ENCODE measurements at places on chromosomes 4 and X.
A peak's percentile ranks its signal among the peaks of the same experiment; 100 is the strongest.

GRCh38 chrX:155544881-155545280, 67.9 kb downstream of the TMLHE start:
- DNase-seq = no peak

DNA sequence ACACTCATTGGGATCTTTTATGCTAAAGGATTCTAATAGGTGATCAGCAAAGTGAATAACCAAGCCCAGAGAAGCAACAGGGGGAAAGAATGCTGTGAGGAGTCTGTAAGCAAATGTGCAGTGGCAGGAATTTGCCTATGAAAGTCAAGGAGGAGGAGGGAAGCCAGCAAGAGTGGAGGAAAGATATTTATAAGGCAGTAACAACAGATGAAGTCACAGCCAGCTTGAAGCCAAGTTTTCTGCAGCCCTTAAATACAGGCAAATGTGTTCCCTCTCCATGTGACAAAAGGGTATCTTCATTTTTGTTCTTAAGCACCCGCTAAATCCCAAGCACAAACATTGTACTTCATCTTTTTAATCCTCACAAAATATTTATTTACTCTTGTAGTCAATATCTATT, 275.0 kb upstream of the CLNK start:
- DNase-seq = no peak

GRCh38 chrX:64097891-64098290, 107.6 kb downstream of the AMER1 start:
- no peak for DNase-seq

- no peak for DNase-seq
Measured at GRCh38 chrX:99469439-99469838, 940.6 kb downstream of the PCDH19 start.

DNA sequence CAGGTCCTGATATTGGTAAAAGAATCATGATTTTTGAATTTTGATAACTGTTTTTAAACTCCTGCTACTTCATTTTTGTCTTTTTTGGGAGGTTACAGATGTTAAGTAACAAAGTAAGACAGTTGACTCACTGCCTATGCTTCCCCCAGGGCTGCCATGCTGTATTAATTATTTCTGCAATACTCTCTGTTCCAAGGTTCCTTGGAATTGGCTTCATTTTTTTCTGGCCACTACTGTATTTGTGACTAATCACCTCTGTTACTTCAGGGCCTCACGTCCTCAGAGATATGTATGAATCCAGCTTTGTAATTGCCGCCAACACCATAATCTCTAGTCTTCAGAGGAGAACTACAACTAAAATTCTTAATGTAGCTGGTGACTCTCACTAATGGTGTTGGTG, 1729.3 kb downstream of the C4orf33 start:
- DNase-seq = no peak

DNA sequence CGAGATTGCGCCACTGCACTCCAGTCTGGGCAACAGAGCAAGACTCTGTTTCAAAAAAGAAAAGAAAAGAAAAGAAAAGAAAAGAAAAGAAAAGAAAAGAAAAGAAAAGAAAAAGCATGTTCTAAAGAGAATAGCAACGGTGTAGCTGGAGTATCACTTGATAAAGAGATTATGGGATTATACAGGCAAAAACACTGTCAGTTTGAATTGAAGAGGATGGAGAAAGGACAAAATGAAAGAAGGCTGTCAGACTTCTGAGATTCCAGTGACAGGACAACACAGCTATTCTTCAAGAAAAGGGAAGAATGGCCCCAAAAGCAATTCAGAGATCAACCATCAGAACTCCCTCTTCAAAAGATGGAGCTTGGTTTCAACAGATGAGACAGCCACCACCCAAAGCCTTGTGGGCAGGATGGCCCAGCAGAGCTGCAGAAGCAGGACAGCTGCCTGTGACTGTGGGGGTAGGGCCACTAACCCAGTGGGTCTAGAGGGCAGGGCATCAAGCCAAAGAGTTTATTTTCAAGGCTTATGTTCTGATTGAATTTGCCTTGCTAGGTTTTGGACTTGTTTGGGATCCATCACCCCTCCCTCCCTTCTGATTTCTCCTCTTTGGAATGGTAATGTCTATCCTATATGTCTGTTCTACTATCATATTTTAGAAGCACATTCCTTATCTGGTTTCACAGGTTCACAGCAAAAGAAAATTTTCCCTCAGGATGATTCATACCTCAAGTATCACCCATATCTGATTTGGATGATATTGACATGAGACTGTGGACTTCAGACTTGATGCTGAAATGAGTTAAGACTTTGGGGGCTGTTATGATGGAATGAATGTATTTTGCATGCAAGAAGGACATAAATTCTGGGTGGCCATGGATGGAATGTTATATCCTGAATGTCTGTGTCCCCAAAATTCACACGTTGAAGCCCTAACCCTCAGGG, 17.5 kb downstream of the RFC1 start:
- no peak for DNase-seq

DNA sequence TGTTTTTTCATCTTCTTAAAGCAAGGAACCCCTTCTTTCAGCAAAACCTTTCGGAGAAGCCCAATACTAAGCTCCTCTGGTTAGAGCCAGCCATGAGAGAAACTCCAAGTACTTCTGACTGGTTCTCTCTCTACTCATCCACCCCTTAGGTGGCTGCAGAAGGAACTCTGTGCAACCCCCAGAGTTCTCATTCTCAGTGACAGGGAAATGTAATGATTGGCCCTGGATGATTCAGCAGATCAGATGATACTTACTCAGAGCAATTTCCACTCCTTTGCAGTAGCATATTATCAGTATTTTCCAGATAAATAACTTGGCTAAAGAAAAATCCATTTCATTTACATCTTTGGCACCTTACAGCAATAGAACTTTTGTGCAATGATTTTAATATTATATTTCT, 3.2 kb downstream of the SPP1 start:
- DNase-seq = peak; percentile 67

DNA sequence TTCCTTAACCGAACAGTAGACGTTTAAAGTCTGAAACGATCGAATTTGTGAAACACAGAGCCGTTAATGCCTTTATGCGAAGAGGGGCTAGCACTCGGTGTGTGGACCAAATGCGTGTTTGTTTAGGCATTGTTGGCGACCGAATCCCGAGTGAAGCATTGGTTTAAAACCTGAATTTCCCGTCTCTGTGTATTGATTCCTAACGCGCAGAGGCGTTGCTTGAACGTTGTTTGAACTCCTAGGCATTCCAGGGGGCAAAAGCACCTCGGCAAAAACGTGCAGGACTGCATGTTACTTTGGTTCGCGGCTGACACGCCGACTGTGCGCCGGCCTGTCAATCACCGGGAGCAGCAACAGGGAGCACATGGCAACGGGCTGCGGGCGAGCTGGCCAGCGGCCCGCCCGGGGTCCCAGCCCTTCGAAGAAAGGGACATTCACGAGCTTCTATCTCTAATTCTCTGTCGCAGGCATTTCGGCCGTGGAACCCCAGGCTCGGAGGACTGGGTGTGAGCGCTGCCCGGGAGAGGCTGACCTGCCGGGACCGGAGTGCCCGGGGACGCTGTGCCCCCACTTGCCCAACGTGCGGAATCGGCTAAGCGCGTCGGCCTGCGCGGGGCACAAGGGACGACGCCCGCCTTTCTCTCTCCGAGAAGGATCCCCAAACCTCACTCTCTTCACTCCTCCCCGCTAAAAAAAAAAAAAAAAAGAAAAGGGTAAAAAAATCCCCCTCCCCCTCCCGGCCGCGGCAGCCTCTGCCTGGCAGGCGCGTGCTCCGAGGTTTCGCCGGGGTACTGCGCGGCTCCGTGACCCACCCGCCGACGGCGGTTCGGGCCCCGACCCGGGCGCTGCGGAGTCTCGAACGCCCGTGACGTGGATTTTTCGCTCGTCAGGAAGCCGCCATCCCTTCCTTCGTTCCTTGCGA, 810 bp downstream of the SPRY1 start:
- DNase-seq = no peak

DNA sequence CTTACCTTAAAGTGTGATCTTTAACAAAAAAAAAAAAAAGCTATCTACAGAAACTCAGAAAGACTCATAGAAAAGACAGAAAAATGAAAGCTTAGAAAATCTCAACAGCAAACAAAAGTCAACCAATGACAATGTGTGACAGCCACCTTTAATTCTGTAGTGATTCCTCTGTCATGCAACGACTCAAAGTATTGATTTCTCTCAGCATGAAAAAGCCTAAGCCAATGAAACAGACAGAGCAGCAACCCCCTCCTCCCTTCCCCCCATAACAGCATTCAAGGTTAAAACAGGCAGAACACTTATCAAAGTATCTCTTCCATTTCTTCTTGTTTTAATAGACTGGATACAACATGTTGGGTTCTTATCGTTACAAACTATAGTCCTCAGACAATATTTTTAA, 112.5 kb downstream of the MAB21L2 start:
- no peak for DNase-seq

- DNase-seq = no peak
Measured at GRCh38 chr4:75180790-75181776, 248.2 kb downstream of the PARM1 start.

DNA sequence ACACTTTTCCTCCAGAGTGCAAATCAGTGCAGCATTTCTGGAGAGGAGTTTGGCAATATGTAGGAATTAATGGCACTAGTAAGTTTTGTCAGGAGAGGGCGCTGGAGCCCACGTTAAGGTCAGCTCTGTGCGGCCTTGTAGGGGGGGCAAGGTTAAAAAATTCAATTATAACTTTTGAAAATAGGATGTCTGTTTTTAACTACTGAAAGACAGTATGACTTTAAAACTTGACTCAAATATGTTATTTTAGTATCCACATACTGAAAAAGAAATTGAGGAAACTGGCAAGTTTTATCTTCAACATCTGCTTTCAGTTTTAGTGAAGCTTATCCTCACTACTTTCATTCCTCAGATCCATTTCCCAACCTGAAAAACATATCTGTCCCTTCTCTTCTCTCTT, 30.9 kb upstream of the HSD17B13 start:
- peak; percentile 10 for DNase-seq
